Nephron progenitor cell (in vitro differentiated cells): ENCODE measurements at places on chromosomes 16 and 17.

GRCh38 chr17:17350491-17351355 lies 47.5 kb downstream of the NT5M start:
- no peak for DNase-seq

- DNase-seq = peak; percentile 66
These were observed 814 bp upstream of the RUNDC3A start for GRCh38 chr17:44307387-44308186.

DNA sequence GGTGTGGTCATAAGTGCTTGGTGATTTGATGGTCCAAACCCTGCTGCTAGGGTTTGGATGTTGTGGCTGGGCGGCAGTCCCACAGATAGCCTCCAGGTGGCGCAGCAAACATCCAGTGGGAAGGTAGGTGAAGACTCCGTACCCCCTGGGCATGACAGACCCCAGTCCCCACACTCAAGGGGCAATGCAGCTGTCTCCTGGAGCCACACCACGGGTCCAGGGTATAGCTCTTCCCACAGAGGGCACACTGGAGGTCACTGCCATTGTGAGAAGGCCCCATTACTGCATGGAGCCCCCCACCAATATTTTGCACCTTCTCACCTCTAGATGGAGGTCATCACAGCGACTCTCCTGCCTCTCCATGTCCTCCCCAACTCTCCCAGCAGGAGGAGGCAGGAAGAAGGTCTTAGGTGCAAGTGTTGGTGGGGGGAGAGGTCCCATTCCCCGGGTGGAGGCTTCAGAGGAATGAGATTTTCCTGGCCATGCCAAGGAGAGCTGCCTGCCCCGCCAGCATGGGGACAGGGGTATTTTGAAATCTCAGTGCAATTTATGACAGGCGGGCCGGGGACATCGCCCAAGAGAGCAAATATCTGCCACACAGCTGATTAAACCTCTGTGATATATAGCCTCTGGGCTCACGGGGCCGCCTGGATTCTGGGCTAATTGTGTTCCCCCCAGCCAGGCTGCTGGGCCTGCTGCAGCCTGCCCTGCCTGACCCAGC lies 17.1 kb upstream of the C17orf113 start:
- DNase-seq = peak; percentile 88

- no peak for DNase-seq
These were observed 332 bp upstream of the VPS25 start for GRCh38 chr17:42772945-42773289.

DNA sequence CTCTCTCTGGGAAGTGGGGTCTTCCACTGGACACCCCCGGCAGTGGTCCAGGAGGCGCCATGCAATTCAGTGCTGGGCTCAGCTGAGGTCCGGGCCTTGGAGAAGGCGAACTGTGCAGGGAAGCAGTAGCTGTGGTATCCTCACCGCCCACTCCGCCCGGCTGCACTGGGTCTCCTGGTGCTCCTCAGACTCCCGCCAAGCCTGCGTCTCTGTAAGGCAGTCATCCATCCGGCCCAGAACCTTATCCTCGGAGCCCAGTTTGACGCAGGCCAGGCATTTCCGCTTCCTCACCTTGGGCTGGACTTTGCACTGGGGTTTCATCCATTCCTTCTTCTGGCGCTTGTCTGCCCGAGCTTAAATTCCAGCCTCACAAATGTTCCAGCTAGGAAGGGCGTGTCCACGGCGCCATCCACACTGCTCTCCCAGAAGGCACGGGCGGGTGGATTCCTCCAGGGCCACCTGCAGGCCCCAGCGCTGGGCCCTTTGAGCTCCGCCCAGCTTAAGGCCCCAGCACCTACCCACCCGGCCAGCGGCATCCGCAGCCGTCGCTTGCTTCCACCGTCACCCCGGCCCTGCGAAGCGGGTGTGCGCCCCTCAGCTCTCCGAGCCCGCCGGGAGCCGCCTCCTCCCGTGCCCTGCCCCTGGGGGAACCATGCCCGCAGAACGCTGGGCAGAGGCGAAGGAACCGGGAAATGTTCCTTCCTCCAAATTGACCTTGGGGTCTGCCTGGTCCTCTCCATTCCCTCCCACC lies 1884.8 kb downstream of the TP53TG3F start:
- DNase-seq = no peak

DNA sequence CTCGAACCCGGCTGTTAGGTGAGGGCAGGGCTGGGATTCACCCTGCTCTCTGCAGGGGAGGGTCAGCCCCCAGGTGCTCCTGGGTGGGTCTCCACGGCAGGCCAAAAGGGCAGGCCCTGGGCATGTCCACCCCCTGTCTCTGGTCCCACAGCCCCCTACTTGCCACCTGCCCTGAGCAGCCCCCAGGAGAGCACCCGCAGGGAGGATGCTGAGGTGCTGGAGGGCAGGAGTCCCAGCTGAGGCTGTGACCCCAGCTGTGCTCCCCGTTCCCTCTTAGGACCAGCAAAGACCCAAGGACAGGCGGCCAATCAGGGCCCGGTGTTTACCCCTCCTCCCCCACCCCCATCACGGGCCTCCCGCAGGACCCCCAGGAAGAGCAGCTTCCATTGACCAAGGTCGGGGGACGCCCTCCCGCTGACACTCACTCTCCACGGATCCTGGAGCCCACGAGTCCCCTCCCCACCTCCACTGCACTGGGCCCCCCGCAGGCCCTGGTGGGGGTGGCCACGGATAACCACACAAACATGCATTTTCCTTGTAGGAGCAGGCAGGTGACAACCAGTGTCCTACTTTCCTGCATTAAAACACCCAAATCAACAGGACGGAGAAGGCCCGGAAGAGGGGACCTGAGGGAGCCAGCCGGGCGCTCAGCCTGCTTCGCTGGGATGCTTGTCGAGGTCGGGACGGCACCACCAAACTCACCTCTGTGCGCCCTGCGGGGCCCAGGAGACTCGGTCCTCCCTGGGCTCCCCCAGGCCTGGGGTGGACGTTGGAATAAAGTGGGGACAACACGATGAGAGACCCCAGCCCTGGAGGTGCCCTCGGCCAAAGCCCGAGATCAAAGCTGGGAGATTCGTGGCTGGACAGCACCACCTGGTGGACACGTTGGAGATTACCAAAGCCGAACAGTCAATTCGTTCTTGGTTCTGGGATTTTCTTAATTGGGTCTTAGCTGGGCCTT lies 22.5 kb upstream of the ENPP7 start:
- peak; percentile 81 for DNase-seq

GRCh38 chr16:68065716-68066305 lies 19.4 kb upstream of the NFATC3 start:
- DNase-seq = no peak

DNA sequence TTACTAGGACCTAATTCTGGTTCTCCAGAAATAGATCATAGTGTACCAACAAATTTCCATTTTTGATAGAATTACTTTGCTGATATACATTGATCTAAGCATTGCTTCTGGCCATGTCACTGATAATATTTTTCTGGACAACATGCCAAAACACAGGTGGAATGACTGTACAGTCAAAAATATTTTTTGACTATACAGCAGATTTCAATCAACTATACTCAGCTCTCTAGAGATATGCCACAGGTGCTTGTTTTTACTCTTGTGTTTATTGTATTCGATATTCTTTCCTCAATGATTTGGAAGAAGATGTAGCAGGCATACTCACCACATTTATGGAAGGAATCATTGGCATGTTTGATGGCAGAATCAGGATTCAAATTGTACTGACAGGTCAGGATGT lies 21.6 kb upstream of the TOX3 start:
- no peak for DNase-seq
